ENCODE measurements at places on chromosomes 13 and 19.
A peak's percentile ranks its signal among the peaks of the same experiment; 100 is the strongest.

GRCh38 chr19:12064590-12065538 lies at the start of gene ZNF844:
TSS of gene ZNF844 (plus strand) at chr19:12064731. CDS start at chr19:12064874, 143 bp downstream.
- no peaks in the 10 kb centered on the region for H3K4me1 ChIP-seq
- H3K27ac ChIP-seq: peak within 1 kb of the TSS; percentile 95
- peak within 1 kb of the TSS; percentile 93 for H3K4me3 ChIP-seq
- peak; percentile 99 for DNase-seq
- H3K36me3 ChIP-seq: peaks cover 12% of the 10 kb centered on the region

DNA sequence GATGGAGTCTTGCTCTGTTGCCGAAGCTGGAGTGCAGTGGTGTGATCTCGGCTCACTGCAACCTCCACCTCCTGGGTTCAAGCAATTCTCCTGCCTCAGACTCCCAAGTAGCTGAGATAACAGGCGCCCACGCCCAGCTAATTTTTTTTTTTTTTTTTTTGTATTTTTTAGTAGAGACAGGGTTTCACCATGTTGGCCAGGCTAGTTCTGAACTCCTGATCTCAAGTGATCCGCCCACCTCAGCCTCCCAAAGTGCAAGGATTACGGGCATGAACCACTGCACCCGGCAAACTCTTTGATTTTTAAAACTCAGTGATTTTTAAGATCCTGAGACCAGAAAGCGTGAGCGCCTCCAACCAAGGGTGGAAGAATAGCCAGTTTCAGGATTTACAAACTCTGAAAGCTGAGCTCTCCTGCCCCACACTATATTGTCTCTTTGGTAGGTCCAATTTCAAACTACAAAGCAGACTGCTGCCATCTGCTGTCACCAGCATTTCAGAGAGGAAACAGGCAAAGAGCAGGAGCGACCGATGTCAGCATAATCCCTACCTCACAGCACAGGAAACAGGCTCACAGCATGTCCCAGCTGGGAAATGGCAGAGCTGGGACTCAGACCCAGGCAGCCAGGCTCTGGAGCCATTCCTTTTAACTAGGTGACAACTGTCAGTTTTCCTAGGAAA lies 9.2 kb downstream of the NOSIP start:
- H3K27ac ChIP-seq: no peak overlapping the region
- H3K27me3 ChIP-seq: no peaks in the 10 kb centered on the region
- DNase-seq: no peak
- H3K4me1 ChIP-seq: no peaks in the 10 kb centered on the region
- peaks cover 26% of the 10 kb centered on the region for H3K36me3 ChIP-seq
- H3K4me3 ChIP-seq: no peak overlapping the region

- no peak overlapping the region for H3K27ac ChIP-seq
- no peaks in the 10 kb centered on the region for H3K27me3 ChIP-seq
- no peaks in the 10 kb centered on the region for H3K36me3 ChIP-seq
- no peaks in the 10 kb centered on the region for H3K4me1 ChIP-seq
- DNase-seq: no peak
These were observed 314.8 kb upstream of the MAB21L1 start for GRCh38 chr13:35791184-35791851.

- H3K27me3 ChIP-seq: no peaks in the 10 kb centered on the region
- H3K36me3 ChIP-seq: no peaks in the 10 kb centered on the region
- no peak for DNase-seq
- H3K4me1 ChIP-seq: no peaks in the 10 kb centered on the region
- no peak overlapping the region for H3K27ac ChIP-seq
- no peak overlapping the region for H3K4me3 ChIP-seq
These were observed 49.4 kb upstream of the DOCK9 start for GRCh38 chr13:99027260-99027659.

GRCh38 chr19:17333611-17334413 lies 843 bp downstream of the ANO8 start:
- H3K27me3 ChIP-seq: no peaks in the 10 kb centered on the region
- peak overlapping the region; percentile 69 for H3K4me3 ChIP-seq
- no peak for DNase-seq
- H3K4me1 ChIP-seq: peaks cover 53% of the 10 kb centered on the region
- peak overlapping the region; percentile 68 for H3K27ac ChIP-seq
- peaks cover 8% of the 10 kb centered on the region for H3K36me3 ChIP-seq

DNA sequence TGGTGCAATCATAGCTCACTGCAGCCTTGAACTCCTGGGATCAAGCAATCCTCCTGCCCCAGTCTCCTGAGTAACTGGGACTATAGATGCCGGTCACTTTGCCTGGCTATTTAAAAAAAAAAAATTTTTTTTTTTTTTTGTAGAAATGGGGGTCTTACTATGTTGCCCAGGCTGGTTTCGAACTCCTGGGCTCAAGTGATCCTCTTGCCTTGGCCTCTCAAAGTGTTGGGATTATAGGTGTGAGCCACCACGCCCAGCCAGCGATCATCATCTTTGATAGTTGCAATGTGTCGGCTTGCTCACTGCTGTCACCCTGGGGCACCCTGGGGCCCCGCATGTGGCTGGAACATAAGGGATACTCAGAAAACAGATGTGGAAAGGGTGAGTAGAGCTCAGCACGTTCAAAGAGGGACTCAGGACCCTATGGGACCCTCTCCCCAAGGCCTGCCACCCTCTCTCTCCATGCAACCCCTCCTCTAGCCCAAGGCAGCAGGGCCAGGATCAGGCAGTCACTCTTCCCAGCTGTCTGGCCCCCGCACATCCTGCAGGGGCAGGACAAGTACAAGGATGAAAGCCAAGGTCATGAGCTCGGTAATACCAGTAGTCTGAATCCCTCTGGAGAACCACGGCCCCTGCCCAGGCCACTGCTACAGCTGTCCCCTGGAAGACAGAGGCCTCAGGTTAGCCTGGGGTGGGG lies 6.5 kb upstream of the CCL25 start:
- H3K36me3 ChIP-seq: no peaks in the 10 kb centered on the region
- DNase-seq: no peak
- H3K4me1 ChIP-seq: peaks cover 7% of the 10 kb centered on the region
- H3K27ac ChIP-seq: no peak overlapping the region
- peaks cover 37% of the 10 kb centered on the region for H3K27me3 ChIP-seq

DNA sequence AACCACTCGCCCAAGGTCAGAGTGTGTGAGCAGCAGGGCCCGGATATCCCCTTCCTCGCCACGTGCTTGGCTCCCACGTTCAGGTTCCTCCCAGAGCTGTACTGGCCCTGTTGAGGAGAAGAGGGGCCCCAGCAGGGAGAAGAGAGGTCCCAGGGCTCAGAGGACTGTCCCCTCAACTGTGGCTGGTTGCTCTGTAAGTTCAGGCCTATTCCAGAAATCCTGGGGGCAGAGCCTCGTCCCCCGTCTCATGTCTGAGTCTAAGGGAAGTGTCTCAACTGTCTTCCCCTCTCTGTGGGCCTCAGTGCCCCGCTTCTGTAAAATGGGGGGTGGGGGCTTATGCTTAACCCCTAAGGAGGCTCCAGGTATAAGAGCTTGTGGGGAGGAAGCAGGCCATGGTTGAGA lies 3.9 kb downstream of the PPP5C start:
- peaks cover 6% of the 10 kb centered on the region for H3K4me1 ChIP-seq
- H3K27me3 ChIP-seq: no peaks in the 10 kb centered on the region
- peak overlapping the region; percentile 69 for H3K27ac ChIP-seq
- no peak overlapping the region for H3K4me3 ChIP-seq

DNA sequence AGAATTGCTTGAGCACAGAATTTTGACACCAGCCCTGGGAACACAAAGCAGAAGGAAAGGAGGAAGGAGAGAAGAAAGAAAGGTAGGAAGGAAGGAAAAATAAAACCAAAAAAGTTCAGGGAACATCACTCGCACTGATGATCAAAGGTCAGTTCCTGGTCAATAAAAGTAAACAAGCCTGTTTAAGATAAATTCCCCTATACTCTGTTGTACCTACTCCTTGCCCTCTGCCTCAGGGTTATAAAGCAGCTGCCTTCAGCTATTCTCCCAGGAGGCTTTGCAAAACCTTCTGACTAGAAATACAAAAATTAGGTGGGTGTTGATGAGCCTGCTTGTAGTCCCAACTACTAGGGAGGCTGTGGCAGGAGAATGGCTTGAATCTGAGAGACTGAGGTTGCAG lies 14.9 kb upstream of the ZNF91 start:
- peaks cover 5% of the 10 kb centered on the region for H3K27me3 ChIP-seq
- H3K36me3 ChIP-seq: no peaks in the 10 kb centered on the region
- DNase-seq: no peak
- H3K4me1 ChIP-seq: peaks cover 1% of the 10 kb centered on the region
- no peak overlapping the region for H3K4me3 ChIP-seq
- no peak overlapping the region for H3K27ac ChIP-seq

- H3K36me3 ChIP-seq: peaks cover 39% of the 10 kb centered on the region
- peaks cover 35% of the 10 kb centered on the region for H3K4me1 ChIP-seq
- no peak for DNase-seq
These were observed 787 bp downstream of the TIMM29 start for GRCh38 chr19:10929402-10929794.

DNA sequence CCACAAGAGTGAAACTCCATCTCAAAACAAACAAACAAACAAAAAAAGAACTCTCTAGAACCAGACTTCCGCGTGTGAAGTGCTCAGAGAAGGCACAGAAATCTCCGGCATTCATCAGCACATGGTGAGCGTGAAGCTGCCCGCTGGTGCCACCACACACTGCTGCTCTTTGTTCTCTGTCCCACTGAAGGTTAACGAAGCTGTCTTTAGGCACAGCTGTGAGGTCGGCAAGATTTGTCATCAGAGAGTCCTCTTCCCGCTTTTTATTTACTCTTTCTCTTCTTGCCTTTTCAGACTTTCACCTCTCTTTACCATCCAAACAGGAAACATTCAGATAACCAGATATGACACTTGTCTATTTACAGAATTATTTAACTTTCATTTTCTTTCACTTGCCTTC lies 115.2 kb upstream of the ARGLU1 start:
- H3K4me1 ChIP-seq: no peaks in the 10 kb centered on the region
- no peaks in the 10 kb centered on the region for H3K27me3 ChIP-seq
- H3K27ac ChIP-seq: no peak overlapping the region
- no peak for DNase-seq
- no peaks in the 10 kb centered on the region for H3K36me3 ChIP-seq

- no peak for DNase-seq
- no peak overlapping the region for H3K4me3 ChIP-seq
- H3K27me3 ChIP-seq: no peaks in the 10 kb centered on the region
- peak overlapping the region; percentile 18 for H3K27ac ChIP-seq
These were observed 5.0 kb downstream of the PVR start for GRCh38 chr19:44648631-44649251.

- no peaks in the 10 kb centered on the region for H3K4me1 ChIP-seq
- H3K27me3 ChIP-seq: no peaks in the 10 kb centered on the region
- no peak overlapping the region for H3K4me3 ChIP-seq
- DNase-seq: no peak
- no peaks in the 10 kb centered on the region for H3K36me3 ChIP-seq
- no peak overlapping the region for H3K27ac ChIP-seq
These were observed 1796.5 kb upstream of the MIR17HG start for GRCh38 chr13:89550938-89551337.

- no peaks in the 10 kb centered on the region for H3K36me3 ChIP-seq
- no peak overlapping the region for H3K4me3 ChIP-seq
- no peaks in the 10 kb centered on the region for H3K27me3 ChIP-seq
- no peak overlapping the region for H3K27ac ChIP-seq
- no peaks in the 10 kb centered on the region for H3K4me1 ChIP-seq
- DNase-seq: no peak
These were observed 586.4 kb downstream of the LMO7 start for GRCh38 chr13:76222511-76222910.

All from tibial artery (tissue), 4 donors.